Osteoblast (primary cell): ENCODE measurements at places on chromosomes 7 and 10.
A peak's percentile ranks its signal among the peaks of the same experiment; 100 is the strongest.

DNA sequence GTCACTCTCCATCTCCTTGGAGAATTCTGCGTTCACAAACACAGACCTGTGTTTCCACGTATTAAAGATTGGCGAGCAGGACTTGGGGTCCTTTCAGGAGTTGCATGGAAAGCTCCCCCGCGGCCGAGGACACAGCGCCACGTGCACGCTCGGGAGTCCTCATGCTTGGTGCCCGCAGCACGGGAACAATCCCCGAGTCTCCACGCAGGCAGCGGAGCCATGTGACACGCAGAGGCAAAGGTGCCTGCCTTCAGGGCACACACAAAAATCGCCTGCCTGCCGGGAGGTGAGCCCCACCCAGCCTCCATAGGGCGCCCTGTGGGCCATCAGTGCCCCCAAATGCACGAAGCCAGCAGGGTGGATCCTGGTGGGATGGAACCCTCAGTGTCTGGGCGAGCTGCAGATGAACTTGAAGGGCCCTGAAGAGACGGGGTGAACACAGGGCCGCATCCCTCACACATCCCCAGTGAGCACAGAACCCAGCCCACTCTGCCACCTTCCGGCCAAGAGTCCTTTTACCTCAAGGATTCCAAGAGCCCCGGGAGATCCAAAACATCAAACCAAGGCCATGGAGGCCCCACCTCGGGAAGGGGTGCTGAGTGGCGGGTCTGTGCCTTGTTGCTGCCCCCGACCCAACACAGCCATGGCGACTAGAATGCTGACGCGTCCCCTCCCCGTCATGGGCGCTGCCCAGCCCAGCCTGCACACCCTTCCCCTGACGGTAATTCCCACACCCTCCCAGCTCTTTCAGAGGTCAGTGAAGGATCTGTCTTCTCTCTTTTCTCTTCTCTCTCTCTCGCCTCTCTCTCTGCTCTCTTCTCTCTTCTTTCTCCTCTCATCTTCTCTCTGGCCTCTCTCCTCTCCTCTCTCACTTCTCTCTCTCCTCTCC is 55.9 kb downstream of the CFAP46 start:
- DNase-seq, result peak; percentile 90

DNA sequence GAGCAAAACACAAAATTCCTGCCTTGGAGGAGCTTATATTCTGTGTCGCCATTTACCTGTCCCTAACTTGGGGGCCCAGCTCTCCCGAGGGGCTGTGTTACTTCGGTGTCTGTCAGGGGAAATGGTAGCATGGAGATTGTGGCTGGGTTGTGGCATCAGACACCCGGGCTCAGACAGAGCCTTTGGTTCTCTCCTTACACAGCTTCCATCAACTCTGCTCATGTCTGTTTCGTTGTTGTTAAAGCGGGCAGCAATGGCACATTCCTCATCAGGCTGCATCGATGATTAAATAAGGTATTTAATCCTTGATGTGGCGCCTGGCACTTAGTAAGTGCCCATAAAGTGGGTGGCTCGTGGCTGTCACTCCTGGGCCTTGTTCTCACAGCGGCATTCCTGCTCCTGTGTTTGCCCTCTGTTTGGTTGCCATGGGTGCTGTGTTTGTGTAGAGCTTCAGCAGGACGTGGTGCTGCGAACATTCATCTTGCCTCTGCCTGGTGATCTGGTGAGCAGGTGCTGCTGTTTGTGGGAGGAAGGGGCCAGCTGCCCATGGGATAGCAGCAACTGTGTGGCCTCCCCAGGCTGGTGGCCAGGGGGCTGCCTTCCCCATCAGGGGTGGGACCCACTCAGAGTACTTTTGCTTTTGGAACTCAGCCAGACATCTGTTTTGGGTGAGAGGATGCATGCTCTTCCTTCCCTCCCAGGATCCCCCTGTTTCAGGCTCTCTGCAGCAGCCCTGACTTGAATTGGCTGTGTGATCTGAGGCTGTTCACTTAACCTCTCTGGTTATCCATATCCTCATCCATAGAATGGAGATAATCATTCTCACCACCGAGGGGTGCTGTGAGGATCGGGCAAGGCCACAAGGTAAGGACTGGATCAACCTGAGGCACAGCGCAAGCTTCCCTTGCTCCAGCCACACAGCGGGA is 207.2 kb upstream of the SVIL start:
- DNase-seq, result no peak

DNA sequence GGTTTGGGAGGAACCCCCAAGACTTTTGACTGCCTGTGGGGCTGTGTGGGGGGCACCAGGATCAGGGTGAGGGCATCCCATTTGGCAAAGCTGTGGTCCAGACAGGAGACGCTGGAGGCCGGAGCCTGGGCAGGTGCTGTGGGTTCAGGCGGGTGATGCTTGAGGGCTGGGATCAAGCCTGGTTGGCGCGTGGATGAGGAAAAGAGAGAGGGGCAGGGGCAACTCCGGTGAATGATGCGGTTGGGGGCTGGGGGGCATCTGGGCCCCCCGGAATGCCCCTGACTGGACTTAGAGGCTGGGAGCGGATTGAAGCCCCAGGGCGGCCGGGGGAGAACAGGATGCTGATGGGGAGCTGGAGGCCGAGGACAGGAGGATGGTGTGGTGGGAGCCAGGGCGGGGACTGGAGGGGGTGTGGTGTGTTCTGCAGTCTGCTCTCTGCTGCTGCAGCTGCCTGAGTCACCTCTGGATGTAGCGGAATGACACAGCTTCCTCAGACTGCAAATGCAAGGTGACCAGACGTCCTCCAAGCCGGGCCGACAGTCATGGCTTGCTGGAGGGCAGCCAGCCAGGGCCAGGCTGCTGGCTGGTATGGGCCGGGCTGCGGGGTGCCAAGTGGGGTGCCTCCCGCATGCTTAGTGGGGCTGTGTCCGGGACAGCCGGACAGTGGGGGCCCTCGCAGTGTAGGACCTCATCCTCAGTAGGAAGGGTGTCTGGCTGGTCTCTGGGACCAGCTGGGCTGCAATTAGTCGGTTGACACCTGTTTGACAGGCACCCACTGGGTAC is 3.2 kb downstream of the MAFK start:
- peak; percentile 99 for DNase-seq

DNA sequence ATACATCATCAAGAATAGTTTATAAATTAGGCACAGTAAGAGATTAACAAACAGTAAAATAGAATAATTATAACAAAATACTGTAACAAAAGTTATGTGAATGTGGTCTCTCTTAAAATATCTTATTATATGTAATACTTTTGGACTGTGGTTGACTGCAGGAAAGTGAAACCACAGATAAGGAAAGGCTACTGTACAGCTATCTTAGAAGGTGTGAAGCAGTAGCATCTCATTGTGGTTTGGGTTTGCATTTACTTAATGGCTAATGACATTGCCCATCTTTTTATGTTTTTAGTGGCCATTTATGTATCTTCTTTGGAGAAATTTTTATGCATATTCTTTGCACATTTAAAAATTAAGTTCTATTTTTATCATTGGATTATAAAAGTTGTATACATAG is 296.4 kb upstream of the MAGI2 start:
- no peak for DNase-seq

- DNase-seq, result no peak
Observed at GRCh38 chr7:41592794-41593193, 110.1 kb downstream of the INHBA start.

DNA sequence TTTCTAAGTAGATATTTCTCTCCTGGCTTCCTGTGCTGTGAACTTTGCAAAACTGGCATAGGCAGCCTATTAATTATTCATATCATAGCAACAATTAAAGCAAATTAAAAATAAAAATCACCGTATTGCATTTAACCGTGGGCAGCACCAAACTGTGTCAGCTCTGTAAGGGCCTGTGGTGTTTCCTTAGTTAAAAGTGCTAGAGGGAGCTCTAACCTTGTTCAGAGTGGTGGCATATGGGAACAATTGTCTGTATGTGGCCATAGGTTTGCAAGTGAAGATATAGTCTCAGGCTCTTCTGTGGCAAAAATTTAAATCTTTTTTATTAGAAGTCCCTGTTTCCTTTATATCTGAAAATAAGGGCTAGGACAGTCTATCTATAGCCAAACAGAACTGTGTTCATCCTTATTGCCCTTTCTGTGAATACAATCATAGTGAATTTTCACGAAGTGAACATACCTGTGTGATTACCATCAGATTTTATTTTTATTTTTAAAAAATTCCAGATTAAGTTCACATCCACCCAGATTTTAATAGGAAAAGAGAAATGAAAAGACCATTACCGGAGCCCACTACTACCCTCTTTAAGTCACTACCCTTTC is 92.6 kb downstream of the POLL start:
- no peak for DNase-seq
